Smooth muscle cell of the pulmonary artery (primary cell): ENCODE measurements at places on chromosomes 1 and 21. TPM values are rescaled to one million over a fixed set of nuclear protein-coding genes. Genes with fewer than 3 reads are reported as not detected.

Gene TSPEAR
- not detected in 2 replicates for total RNA-seq

Gene UBE2U
- not detected in 2 replicates for total RNA-seq

Gene HEYL
- 0.30 and 3.1 TPM in 2 replicates for total RNA-seq

Gene AUNIP
- 0.30 and 0.78 TPM in 2 replicates for total RNA-seq

Gene TLCD4
- total RNA-seq = 0.26 and 1.2 TPM in 2 replicates

Gene ST6GALNAC3
- total RNA-seq = 0.26 and 0.36 TPM in 2 replicates

Gene C1orf74
- 2.4 and 2.6 TPM in 2 replicates for total RNA-seq

Gene LEPROT
- 51.7 and 71.8 TPM in 2 replicates for total RNA-seq

Gene SPRR2A
- not detected in 2 replicates for total RNA-seq

Gene CELA2A
- 0.20 TPM in 1 of 2 replicates, not detected in the other for total RNA-seq

Gene CTSS
- total RNA-seq = 3.2 and 5.9 TPM in 2 replicates

Gene CITED4
- 3.5 and 8.6 TPM in 2 replicates for total RNA-seq

Gene HIVEP3
- total RNA-seq = 0.46 and 2.1 TPM in 2 replicates

Gene SYT6
- not detected in 2 replicates for total RNA-seq

Gene C1orf141
- not detected in 2 replicates for total RNA-seq

Gene SLFNL1
- 0.46 and 0.86 TPM in 2 replicates for total RNA-seq

Gene SH3D21
- 10.0 and 13.6 TPM in 2 replicates for total RNA-seq

Gene IGSF3
- 0.26 and 1.6 TPM in 2 replicates for total RNA-seq

Gene NPHS2
- not detected in 2 replicates for total RNA-seq

Gene SELP
- 0.07 and 0.13 TPM in 2 replicates for total RNA-seq

Gene AADACL3
- total RNA-seq = not detected in 2 replicates

Gene CCDC17
- 1.0 and 1.2 TPM in 2 replicates for total RNA-seq

Gene S100A7
- not detected in 2 replicates for total RNA-seq

Gene LDLRAD2
- 0.13 TPM in 1 of 2 replicates, not detected in the other for total RNA-seq

Gene SLC26A9
- total RNA-seq = not detected in 2 replicates

Gene C1orf115
- 0.20 and 0.85 TPM in 2 replicates for total RNA-seq

Gene CIART
- 6.0 and 6.6 TPM in 2 replicates for total RNA-seq

Gene RNU1-3
- under 0.01 TPM in 2 replicates for total RNA-seq

Gene OLFML2B
- total RNA-seq = 2.2 and 19.4 TPM in 2 replicates

Gene DIRAS3
- 3.3 and 8.8 TPM in 2 replicates for total RNA-seq

Gene AVPR1B
- total RNA-seq = not detected in 2 replicates

Gene KRTAP19-1
- not detected in 2 replicates for total RNA-seq

Gene SPATA17
- 0.66 and 1.2 TPM in 2 replicates for total RNA-seq

Gene NBPF4
- 0.13 TPM in 1 of 2 replicates, not detected in the other for total RNA-seq

Gene KRTAP13-3
- total RNA-seq = not detected in 2 replicates

Gene NBPF6
- 0.07 and 0.10 TPM in 2 replicates for total RNA-seq

Gene S100A9
- total RNA-seq = 0.56 TPM in 1 of 2 replicates, not detected in the other

Gene SEMA4A
- 1.6 and 2.7 TPM in 2 replicates for total RNA-seq

Gene FALEC
- 0.23 and 0.33 TPM in 2 replicates for total RNA-seq

Gene ZNF648
- not detected in 2 replicates for total RNA-seq

Gene SELENBP1
- 27.1 and 59.5 TPM in 2 replicates for total RNA-seq

Gene OSCP1
- 8.6 and 10.1 TPM in 2 replicates for total RNA-seq

Gene TMEM200B
- 4.3 and 12.2 TPM in 2 replicates for total RNA-seq

Gene TFF2
- total RNA-seq = not detected in 2 replicates

Gene COL24A1
- total RNA-seq = 0.23 and 0.46 TPM in 2 replicates

Gene KANK4
- 0.07 and 5.3 TPM in 2 replicates for total RNA-seq

Gene IPO9
- total RNA-seq = 23.2 and 29.1 TPM in 2 replicates

Gene ACKR1
- total RNA-seq = not detected in 2 replicates

Gene AADACL4
- not detected in 2 replicates for total RNA-seq

Gene KPRP
- total RNA-seq = not detected in 2 replicates

Gene GPR52
- 0.78 and 1.1 TPM in 2 replicates for total RNA-seq

Gene SPRR2B
- total RNA-seq = not detected in 2 replicates

Gene GBP7
- not detected in 2 replicates for total RNA-seq
